ENCODE measurements at places on chromosomes 12 and 14.

GRCh38 chr14:95477411-95478269 is 38.8 kb downstream of the SYNE3 start:
- DNase-seq, result no peak

GRCh38 chr14:89418452-89418851 is 1.4 kb upstream of the FOXN3 start:
- no peak for DNase-seq

DNA sequence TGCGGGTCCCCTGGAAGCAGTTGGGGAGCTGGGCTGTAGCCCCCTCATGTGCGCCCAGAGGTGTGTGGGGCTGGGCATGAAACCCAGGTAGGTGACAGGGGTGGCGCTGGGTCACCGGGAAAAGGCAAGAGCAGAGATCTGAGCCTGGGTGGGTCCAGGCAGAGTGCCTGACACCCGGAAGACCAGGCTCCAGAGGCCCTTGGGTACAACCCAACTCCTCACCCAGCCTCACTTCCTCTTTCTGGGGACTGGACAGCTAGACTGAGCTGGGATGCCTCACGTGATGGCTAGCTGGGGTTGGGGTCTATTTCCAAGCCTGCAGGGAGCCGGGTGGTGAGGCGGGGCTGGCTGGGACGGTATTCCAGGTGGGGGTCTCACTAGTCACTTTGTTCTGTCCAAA is 16.3 kb upstream of the CYP46A1 start:
- no peak for DNase-seq

DNA sequence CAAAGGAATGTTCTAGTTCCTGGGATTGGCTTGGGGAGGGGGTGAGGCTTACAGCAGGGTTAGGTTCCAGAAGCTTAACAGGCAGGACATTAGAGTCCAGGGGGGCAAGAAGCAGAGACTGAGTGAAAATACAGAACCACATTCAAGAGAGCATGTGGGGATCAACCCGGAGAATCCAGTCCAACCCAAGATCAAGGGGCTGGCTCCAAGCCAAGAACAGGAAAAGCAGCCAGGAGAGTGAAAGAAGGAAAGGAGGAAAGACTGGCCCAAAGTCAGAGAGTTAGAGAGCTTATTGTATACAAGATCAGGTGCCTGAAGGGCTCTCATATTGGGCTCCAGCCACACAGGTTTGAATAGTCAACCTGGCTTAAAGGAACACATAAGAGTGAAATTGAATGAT is 190.3 kb upstream of the CDKN3 start:
- no peak for DNase-seq

DNA sequence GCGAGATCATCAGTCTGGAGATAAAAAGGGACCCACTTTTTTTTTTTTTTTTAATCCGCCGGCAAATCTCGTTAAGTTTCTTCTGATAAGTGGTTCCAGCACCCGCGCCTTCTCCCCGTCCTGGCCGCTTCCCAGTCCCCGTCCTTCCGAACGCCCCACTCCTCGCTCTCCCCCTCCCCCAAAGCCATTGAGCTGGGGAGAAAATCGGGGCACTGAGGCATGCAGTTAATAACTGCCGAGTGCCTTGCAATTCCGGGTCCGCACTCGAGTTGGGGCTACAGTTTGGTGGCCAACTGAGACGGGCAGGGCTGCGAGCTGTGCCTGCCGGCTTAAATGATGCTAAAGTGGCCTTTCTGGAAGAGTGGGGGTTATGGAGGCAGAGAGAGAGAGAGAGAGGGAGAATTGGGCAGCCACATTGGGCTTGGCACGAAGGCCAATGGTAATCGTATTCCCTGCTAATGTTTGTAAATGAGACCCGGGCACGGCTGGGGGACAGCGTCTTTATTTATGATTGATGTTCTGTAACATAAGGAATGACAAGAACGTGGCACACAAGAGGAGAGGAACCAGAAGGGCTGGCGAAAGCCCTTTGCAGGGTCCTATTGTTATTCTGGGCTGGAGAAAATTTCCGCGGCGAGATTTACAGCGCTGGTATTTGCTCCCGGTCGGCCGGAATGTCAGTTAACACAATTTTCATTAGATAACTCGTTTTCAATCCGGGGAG is 115.4 kb upstream of the MYL2 start:
- no peak for DNase-seq

DNA sequence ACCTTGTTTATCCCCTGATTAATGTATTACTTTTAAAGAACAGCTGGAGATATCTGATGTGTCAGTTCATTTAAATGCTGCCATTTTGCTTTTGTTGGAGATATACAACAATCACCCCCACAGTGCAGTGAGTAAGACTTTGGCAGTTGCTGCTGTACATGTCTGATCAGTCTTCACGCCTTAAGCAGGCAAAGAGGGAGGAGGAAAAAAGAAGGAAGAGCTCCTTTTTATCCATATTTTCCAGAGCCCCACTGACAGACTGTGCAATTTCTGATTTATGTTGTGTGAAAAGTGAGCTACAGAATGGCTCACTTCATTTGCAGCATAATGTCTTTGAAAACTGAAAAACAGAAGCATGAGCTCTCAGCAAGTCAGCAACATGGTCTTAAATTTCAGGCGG is 319.7 kb upstream of the LRIG3 start:
- no peak for DNase-seq

GRCh38 chr12:22974865-22975264 is 349.9 kb downstream of the ETNK1 start:
- DNase-seq, result no peak

GRCh38 chr14:20456971-20457370 is 1.9 kb downstream of the APEX1 start:
- DNase-seq, result no peak

- no peak for DNase-seq
Measured at GRCh38 chr14:89445273-89445973, 28.4 kb upstream of the FOXN3 start.

DNA sequence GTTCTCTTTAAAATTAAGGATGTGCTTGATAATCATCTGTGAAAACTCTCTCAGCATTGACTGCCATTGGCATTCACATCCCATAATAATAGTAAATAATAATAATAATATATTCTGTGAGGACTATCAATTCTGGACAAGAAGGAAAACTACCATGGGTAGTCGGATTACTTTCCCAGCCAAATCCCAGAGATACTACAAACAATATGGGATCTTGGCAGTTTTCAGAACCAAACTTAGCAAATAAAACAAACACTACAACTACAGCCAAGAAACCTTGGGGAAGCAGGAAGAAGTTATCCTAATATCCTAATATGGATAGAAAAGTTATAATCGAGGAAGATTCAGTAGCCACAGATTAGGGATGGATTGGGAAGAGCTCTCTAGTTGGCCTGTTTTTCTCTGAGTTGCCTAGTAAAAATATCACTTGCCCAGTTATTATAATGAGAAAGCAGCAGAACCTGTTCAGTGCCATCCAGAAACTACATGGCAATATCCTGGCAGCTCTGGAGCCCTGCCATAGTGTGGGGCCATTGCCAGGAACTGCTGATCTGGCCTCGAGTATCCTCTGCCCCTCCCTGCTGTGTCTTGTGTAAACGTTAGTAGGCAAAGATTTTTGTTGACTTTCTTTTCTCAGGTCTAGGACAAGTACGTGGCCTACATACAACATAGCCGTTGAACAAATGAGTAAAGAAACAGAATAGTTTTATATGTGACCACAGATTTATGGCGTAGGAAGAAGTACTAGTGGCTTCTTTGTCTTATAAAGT is 193.5 kb downstream of the SLC2A13 start:
- no peak for DNase-seq

DNA sequence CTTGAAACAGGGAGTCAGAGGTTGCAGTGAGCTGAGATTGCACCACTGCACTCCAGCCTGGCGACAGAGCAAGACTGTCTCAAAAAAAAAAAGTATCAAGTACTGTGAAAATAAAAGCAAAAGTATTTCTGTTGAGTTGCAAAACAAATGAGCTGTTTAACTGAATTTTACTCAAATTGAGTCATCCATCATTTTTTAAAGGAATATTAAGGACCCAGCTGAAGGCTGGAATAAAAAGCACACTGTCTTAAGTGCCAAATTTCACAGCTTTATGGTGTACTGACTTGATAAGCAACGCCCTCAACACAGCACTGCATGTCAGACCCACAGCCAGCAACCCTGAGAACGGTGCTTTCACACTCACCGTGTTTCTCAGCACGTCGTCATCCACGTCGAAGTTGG is 57.9 kb downstream of the AMN start:
- no peak for DNase-seq

- no peak for DNase-seq
Measured at GRCh38 chr12:132411457-132411856, 78.5 kb upstream of the FBRSL1 start.

- DNase-seq, result no peak
Measured at GRCh38 chr12:131776237-131776889, 51.8 kb upstream of the MMP17 start.

All from T-helper 22 cell (primary cell).